Naive thymus-derived CD4-positive, alpha-beta T cell (primary cell): ENCODE measurements at places on chromosomes 1 and 21. TPM values are rescaled to one million over a fixed set of nuclear protein-coding genes. Genes with fewer than 3 reads are reported as not detected.

Gene INAVA
- polyA plus RNA-seq = not detected

Gene GORAB
- 4.6 TPM for polyA plus RNA-seq

Gene ADAMTS5
- polyA plus RNA-seq = not detected

DNA sequence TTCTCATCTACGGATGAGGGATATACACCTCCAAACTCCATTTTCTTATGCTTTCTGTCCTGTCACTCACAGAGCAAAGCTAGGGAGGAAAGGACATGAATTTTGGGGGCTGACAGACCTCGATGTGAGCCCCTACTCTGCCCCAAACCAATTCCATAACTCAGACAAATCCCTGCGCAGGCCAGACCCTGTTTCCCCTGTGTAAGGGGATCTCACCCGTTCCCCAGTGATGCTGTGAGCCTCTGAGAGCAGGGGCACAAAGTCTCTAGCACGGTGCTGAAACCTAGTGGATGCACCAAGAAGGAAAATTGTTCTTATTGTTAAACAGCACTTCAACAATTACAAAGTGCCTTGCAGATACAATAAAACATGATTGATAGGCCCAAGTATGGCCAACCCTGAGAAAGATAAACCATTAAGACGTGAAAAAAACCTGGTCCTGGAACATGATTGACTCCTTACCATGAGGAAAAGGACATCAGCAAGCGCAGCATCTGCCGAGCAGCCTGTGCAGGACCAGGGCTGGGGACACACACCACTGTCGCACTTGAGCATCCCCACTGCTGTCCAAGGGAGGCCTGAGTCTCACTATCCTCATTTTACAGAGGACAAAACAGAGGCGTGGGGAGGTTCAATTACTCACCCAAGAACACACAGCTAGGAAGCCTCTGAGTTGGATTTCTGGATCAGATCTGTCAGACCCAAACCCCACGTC is 137.8 kb downstream of the GLIS1 start:
- no peak overlapping the region for H3K27ac ChIP-seq
- no peaks in the 10 kb centered on the region for H3K4me1 ChIP-seq
- no peak for DNase-seq
- H3K27me3 ChIP-seq = no peaks in the 10 kb centered on the region

GRCh38 chr1:111786669-111787207 is 31.0 kb downstream of the DDX20 start:
- no peaks in the 10 kb centered on the region for H3K36me3 ChIP-seq
- no peaks in the 10 kb centered on the region for H3K27me3 ChIP-seq
- DNase-seq = no peak
- H3K4me3 ChIP-seq = no peak overlapping the region
- no peak overlapping the region for H3K27ac ChIP-seq
